GM12864 (cell line): ENCODE measurements at places on chromosomes 7 and 10.

DNA sequence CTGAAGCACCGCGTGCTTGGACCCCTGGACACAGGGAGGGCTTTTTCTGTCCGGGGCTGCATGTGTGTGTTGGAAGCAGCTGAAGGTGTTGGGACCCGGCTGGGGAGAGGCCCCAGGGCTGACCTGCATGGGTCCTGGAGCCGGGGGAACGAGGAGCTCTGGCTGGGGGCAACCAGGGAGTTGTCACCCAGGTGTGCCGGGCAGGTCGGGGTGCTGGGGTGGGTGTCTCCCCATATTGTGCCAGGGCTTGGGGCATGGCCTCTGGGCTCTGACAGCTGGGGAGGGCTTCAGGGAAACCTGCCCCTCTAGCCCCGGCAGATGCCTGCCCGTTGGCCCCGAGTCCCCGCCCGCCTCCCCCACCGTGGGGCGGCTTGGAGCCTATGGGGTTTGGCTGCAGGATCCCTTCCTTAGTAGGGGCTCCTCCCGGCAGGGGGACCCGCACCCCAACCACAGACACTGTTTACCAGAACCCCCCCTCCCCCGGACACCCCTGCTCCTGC, 42.3 kb downstream of the UNCX start:
- no peak for DNase-seq

- no peak for DNase-seq
Observed at GRCh38 chr10:70943841-70944466, 55.6 kb upstream of the PCBD1 start.

DNA sequence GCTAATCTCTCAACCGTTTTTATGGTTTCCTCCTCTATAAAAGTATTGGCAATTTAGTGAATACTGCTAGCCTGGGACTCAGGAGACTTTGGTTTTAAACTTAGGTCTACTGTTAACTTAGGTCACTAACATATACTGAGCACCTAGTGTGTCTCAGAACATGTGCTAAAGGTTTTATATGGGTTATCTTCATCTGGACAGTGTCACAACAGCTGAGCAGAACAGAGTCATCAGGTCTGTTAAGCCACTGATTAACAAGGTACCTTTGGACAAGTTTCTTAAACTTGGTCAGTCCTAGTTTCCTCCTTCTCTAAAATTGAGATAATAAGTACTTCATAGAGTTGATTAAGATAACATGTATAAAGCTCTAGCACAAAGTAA, 30.6 kb downstream of the NET1 start:
- DNase-seq = no peak

DNA sequence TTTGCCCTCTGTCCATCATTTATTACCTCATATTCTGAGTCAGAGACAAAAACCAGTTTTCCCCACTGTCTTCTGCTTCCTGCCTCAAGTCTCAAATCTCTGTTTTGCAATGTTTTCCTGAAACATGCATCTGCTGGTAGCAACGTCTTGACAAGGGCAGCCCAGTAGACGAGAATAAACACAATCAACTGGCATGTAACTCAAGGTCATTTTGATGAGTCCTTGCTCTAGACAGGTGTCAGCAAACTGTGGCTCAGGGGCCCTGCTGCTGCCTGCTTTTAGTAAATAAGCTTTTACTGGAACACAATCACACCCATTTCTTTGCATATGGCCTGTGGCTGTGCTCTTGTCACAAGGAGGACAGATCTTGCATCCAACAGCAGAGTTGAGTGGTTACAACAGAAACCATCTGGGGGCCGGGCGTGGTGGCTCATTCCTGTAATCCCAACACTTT, 59.8 kb downstream of the ITIH5 start:
- no peak for DNase-seq

DNA sequence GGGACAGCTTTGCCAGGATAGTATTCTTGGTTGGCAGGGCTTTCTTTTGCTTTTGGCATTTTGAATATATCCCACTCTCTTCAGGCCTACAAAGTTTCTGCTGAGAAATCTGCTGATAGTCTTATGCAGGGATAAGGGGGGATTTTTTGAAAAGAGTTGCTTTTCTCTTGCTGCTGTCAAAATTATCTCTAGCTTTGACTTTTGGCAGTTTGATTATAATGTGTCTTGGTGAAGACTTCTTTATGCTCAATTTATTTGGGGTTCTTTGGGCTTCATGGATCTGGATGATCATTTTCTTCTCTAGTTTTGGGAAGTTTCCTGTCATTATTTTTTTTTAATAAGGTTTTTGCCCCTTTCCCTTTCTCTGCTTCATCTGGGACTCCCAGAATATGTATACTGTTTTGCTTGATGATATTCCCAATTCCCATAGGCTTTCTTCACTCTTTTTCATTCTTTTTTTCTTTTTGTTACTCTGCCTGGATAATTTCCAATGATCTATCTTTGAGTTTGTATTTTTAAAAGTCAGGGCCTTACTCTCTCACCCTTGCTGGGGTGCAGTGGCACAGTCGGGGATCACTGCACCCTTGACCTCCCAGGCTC, 29.6 kb downstream of the NOM1 start:
- no peak for DNase-seq

DNA sequence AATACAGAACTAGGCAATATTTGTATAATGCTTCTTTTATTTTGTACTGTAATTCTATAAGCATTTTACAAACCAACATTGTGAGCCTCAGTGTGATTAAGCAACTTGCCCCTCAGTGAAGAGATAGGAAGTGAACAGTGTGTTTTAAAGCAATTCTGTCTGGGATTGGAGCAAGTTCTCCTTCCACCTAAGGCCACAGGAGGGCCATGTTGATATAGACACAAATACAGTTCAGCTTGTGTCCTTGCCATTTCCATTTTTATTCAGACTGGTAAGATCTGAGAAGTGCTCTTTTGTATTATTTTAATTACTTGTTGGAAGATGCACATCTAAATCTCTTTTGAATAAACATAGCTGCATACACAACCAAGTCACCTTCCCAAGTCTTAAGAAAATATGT, 416.3 kb upstream of the COBL start:
- DNase-seq = no peak

GRCh38 chr10:48343106-48343505, 36.6 kb downstream of the MAPK8 start:
- DNase-seq = no peak

GRCh38 chr7:27032839-27033238, 63.0 kb downstream of the HOXA1 start:
- no peak for DNase-seq

GRCh38 chr10:100749309-100750217, 4.2 kb downstream of the PAX2 start:
- no peak for DNase-seq

DNA sequence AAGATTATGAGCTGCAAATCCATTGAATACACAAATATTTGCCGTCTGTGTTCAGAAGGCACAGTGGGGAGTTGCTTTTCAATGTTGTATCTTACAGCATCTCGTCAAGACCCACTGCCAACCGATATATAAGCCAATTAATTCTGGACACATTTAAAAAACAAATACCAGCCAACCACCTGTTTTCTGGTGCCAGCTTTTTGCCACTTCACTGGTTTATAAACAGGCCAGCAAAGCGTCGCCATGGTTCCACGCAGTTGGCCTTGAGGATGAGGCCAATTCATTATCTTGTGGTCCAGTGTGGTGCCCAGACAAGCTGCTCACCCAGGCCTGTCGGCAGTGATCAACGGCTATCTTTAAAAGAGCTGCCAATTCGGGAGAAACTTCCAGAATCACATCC, 321.0 kb downstream of the TCERG1L start:
- no peak for DNase-seq

DNA sequence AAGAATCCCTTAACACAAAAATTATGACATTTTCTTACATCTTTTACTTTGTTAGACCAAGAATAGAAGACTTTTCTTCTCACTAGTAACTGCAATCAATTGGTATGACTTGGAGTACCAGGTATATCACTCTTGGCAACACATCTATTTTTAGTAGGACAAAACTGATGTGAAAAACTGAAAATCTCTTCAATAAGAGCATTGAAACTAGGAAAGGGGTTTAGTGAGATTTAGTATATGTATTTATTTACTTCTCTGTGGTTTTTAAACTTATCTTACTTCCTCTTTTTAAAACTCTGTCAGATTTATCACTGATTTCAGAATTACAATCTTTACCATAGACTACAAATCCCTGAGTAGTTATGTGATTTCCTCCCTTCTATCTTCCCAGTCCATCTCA, 366.2 kb downstream of the PCDH15 start:
- no peak for DNase-seq

DNA sequence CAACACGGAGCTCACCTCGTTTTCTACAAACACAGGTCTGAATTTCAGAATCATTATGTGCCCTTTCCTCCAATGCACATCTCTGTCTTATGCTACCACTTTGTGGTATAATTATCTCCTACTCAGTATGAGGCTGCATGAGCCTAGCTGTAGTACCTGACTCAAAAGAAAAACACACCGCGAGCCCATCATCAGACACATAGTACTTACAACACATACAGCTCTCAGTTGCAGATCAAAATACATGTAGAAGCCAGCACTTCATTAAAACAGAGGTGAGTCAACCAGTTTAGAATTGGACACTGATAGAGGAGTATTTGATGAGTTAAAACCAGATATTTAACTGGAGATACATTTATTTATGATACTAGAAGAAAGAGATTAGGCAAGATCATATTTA, 1.4 kb upstream of the RTKN2 start:
- DNase-seq = no peak

GRCh38 chr7:5497295-5498103, 73.9 kb upstream of the TNRC18 start:
- DNase-seq = no peak

- DNase-seq = no peak
Observed at GRCh38 chr10:28242555-28243204, 60.2 kb downstream of the MPP7 start.

- DNase-seq = no peak
Observed at GRCh38 chr7:55775051-55775420, 87.5 kb downstream of the SEPTIN14 start.

- no peak for DNase-seq
Observed at GRCh38 chr7:104906032-104906431, 108.0 kb upstream of the KMT2E start.

DNA sequence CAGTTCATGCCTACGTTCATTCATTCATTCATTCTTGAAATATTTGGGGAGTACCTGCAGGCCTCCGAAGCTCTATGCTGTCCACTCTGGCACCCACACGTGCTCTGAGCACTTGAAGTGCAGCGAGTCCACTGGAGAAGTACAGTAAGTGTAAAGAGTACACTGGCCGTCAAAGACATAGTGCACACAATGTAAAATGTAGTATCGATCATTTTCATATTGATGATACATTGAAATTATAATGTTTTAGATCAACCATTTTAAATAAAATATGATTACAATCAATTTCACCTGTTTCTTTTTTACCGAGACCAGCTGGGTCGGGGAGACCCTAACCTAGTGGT, 37.0 kb upstream of the PURB start:
- DNase-seq = no peak

DNA sequence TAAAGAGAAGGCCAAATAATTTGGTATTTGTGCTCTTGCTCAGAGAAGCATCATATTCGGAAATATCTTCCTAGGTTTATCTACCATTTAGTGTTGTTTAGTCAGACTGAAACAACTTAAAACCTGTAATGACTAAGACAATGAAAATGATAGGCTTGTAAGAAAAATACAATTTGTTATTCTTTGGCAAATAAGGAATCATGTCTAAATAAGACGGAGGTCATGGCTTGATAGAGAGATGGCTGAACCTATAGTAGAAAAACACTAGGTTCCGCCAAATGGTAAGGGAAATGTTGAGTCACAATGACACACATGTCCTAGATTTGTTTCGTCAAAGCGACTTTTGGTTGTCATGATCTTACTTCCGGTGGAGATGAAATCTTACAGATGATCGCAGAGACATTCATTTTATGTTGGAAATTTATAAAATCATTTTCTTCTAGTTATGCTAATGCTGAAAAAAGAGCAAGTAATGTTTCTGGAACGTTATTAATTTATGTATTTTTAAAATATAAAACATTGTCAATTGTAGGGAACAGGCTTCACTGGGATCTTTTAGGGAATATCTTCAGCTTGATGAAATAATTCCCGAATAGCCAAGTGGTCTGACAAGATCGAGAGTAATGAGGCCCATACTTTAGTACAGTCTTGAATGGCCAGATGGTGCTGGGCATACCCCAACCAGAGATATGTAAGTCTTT, 1.0 kb downstream of the SRGN start:
- peak; percentile 74 for DNase-seq
